GM19239 (cell line): ENCODE measurements at places on chromosomes 1 and 21.
A peak's percentile ranks its signal among the peaks of the same experiment; 100 is the strongest.

- DNase-seq: no peak
Observed at GRCh38 chr1:175514387-175514953, 228.9 kb downstream of the TNR start.

- no peak for DNase-seq
Observed at GRCh38 chr1:235075048-235075776, 53.4 kb downstream of the TOMM20 start.

- no peak for DNase-seq
Observed at GRCh38 chr1:96116731-96117130, 604.9 kb upstream of the PTBP2 start.

- DNase-seq: no peak
Observed at GRCh38 chr21:33578214-33578613, 10.3 kb downstream of the DONSON start.

GRCh38 chr1:17765444-17766411 is 10.6 kb downstream of the ACTL8 start:
- DNase-seq: no peak

DNA sequence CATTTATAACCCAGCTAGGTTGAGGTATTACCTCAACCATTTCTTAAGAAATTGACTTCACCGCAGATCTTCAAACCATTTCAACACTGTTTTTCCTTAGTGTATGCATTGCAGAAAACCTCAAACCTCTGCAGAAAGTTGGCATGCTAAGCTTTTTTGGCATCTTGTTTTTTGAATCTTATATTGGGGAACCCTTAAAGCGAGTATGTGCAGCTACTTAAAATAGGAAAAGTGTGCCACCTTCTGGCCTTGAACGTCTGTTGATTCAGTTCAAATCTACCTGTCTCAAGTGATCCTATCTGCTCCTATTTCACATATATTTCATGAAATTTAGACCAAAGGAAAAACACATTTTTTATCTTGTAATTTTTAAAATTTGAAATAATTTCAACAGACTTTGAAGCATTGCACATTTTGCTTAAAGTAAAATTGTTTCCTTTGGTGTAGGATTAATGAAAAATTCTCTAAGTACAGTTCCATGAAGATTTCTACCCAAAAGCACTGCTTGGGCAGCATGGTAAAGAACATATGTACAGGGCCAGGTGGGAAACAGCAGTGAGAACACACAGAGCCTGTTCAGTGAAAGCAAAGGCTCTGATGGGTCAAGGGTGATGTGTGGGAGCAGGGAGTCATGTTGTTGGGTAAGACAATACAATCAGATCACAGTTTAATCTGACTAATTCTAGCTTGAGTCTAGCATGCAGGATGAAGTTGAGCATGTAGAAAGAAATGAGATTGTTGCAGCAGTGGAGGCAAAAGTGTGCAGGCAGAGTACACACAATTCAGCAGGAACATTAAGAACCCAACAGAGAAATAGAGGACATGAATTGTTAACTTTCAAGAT is 17.2 kb downstream of the HENMT1 start:
- peak; percentile 38 for DNase-seq

- DNase-seq: no peak
Observed at GRCh38 chr1:152188673-152189591, 29.9 kb upstream of the RPTN start.
